Myocyte (in vitro differentiated cells): ENCODE measurements at places on chromosomes 5 and 9.

GRCh38 chr5:39113354-39113953 is 39.3 kb upstream of the RICTOR start:
- DNase-seq = no peak

DNA sequence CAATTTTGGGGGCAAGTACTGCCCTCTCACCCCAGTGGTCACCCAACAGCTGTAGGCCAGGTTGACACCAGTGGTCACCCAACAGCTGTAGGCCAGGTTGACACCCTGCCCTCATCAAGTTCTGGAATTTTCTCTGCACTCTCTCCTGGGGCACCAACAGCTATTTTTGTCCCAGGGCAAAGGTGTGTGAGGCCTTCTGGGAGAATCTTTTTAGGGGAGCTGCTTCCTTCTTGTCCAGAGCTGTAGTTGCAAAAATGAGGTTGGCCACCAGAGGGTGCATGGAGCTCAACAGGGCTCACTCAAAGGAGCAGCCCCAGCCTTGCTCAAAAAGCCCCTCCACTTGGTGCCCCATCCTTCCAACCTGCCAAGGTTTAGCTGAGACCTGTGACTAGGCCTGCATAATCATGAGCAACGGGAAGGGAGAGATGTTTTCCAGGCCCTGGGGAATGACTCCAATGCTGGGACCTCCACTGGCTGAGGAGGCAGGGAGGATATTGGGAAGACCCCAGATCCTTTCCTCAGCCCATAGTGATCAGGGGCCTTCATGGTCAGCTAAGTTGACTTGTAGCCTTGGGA is 10.6 kb upstream of the P4HA2 start:
- peak; percentile 83 for DNase-seq

DNA sequence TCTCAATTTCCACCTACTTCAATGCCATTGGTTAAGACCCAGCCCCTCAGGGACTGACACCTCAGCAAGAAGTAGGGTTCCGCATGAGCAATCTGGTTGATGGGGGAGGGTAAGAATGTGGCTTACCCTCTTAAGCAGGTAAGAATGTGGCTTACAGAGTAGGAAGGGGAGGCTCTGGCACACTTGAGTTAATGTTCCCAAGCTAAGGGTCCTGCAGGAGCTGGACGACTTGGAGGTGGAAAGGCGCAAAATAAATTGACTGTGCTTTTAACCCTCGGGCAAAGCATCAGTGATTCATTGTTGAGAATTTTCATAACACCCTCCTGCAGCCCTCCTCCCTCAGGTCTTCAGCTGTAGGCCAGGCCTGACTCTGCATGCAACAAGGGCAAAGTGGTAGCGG is 24.9 kb upstream of the ADRA1B start:
- DNase-seq = no peak

GRCh38 chr9:116452634-116453033 is 234.5 kb upstream of the TRIM32 start:
- DNase-seq = no peak

DNA sequence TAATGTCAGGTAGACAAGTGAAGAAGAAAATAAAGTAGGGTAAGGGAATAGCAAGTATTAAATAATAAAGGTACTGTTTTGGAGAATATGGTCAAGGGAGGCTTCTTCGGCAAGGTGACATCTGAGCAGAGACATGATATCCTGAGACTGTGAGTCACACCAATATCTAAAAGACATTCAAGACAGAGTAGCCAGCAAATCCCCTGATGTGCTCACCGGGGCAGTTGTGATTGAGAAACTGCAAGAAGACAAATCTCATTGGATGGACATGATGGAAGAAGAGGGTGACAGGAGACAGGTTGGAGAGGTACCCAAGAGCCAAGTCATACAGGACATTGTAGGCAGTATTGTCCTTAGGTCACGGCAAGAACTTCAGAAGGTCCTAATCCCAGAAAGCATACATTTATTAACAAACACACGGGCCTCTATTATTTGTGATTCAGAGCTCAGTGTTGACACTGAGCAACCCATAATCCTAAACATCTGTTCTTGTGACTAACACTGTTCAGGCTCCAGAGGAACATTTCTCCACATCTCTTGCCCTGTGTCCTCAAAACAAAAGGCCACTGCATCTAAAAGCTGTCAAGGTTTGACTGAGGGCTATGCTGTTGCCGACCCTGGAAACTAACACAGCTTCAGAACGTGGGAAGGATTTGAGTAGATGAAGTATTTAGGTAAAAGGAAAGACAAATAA is 258.7 kb upstream of the CLINT1 start:
- DNase-seq = no peak

DNA sequence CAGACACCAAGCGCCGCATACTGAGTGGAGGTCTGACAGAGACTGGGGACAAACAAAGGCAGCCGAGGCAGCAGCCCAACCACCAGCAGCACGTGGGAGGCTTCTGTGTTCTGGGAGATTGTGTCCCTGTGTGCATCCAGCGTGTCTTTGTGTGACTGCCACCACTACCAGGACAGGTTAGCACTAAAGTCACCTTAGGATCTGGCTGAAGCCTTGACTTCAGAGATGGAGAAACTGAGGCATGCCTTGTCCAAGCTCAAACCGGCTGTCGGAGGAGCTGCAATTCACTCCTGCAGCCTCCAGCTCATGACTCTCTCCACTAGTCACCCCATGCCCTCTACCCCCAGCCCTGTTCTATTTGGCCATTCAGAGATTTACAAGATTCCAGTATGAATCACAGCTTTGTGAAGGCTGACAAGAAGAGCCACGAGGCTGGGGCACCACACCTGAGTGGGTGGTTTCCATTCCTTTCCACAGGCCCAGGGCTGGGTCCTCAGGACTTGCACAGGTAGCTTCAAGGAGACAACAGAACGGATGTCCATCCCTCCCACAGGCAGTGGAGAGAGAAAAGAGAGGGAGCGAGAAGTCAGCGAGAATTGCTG is 69.3 kb downstream of the SHB start:
- DNase-seq = no peak
